ENCODE measurements at places on chromosomes 2 and 18. TPM values are rescaled to one million over a fixed set of nuclear protein-coding genes. Genes with fewer than 3 reads are reported as not detected.

- no peak for DNase-seq
Observed at GRCh38 chr2:25966531-25967270, 15.6 kb downstream of the KIF3C start.

GRCh38 chr2:9262671-9263171 is 56.1 kb downstream of the ASAP2 start:
- no peak for DNase-seq

DNA sequence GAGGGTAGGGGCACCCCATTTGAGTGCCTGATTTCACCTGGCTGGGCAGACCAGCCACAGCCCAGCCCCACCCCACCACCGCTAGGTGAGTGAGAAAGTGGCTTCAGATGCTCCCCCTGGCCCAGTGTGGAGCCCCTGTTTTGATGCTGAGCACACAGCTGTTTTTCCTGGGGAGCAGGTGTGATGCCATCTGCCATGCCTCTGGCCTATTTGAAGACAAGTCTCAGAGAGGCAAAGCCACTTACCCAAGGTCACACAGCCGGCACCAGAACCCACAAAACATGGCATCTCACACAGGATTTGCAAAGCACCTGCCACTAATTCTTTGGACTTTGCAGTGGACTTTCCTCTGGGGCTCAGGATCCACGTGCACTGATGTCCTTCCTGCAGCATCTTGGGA is 131.3 kb downstream of the INHBB start:
- DNase-seq, result no peak

- no peak for DNase-seq
Observed at GRCh38 chr2:218329826-218330593, 26.6 kb upstream of the CATIP start.

DNA sequence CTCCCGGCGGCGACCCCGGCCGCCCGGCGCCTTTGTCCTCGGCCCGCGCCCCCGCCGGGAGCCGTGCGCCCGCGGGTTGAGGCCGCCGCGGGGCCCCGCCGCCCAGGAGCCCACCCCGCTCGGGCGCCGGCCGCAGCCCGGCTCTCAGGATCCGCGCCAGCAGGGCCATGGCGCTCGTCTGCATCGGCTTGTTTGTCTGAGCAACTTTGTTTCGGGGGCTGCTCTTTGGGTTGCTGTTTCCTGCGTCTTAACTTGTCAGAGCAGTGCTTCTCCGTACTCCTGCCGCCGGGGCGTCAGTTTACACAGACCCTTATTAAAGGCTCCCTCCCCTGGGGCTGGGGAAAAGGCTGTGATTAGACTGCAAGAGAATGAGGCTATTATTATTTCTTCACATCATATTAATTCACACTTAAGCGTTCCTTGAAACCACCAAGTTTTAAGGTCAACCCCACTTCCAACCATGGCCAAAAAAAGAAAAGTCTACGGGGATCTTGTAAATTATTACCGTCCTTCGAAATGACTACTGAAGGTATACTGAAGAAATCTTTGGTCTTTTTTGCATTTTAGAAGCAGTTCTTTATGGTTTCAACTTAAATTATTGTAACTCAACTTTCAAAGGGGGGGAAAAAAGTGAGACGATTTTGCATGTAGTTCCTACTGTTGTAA is at the start of gene CYP27C1:
TSS of gene CYP27C1 (minus strand) at position 198 of the 666 bp plus-strand sequence. CDS start at position 169, 29 bp downstream.
- DNase-seq, result no peak

GRCh38 chr18:76402026-76402990 is 92.7 kb downstream of the ZNF516 start:
- DNase-seq, result no peak

The NEU2 gene
- total RNA-seq, result not detected

The GLI2 gene
- not detected for total RNA-seq

The COLEC12 gene
- total RNA-seq, result 0.02 TPM

The OTOS gene
- total RNA-seq, result not detected

The CFAP221 gene
- not detected for total RNA-seq

The TMEM178A gene
- total RNA-seq, result not detected

The NUP35 gene
- 74.2 TPM for total RNA-seq

The CRYGC gene
- not detected for total RNA-seq

All from HepG2 (cell line).